ENCODE measurements at places on chromosomes 7 and 10.
A peak's percentile ranks its signal among the peaks of the same experiment; 100 is the strongest.

DNA sequence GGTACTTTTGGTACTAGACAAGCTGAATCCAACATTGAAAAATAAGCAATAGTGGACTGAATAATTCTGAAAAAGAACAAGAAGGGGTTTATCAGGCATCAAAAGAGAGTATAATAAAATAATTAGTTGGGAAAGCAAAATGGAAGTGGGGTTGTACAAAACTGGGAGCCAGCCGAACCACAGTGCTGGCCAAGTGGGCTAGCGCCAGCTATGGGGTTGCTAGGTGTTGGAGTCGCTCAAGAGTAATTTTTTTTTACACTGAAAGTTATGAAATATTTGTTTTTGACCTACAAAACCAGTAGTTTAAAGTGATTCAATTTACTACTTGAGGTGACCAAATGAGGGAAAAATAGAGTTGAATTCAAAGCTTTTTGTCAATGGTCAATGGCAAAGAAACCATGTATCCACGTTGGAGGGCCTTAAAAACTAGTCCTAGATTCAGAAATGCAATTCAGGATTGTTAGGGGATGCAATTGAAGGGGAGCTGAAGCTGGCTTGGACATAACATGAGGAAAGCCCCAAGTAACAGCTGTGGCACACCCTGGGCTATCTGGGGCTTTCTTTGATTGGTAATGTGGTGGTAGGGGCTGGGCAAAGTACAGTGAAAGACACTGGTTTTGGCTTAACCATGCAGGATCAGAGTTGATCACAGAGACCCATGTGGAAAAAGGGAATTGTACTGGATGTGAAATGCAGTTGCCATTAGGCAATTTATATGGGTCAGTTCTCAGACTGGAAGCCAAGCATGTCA lies 28.3 kb upstream of the MSMB start:
- no peak for DNase-seq

DNA sequence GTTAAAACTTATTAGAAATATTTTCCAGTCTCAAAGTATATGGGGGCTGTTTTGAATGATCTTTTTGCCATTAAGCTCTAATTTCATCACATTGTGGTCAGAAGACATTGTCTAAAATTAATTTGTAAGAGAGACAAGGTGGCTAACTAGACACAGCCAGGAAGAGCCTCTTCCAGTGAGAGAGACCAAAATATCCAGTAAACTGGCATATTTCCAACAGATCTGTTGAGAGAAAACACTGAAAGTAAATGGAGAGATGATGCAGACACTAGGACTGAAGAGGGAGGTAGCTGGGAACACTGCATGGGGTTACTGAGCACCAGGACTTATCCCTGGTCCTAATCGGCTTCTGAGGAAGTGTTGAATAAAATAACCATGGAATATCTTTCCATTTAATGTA lies 101.5 kb upstream of the TAS2R16 start:
- no peak for DNase-seq

- DNase-seq = no peak
Measured at GRCh38 chr7:27116962-27117886, 13.3 kb downstream of the HOXA4 start.

- no peak for DNase-seq
Measured at GRCh38 chr10:124049484-124049883, 43.9 kb downstream of the CHST15 start.

DNA sequence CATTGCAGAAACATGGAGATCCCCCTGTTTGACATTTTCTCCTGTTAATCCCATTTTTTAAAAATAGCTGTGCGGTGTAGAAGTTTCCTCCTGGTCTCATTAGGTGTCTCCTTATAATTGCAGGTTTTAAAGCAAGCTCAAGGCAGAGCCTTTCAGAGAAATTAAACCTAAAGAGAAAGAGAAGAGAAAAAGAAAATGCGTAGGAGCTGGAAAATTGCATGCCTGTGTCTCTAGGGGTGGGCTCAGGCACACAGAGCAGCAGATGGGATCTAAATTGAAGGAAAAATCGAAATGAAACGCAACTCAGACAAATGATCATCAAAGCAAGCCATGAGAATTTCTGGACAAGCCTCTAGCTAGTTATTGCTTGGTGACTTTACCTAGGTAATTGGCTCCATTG lies 40.1 kb downstream of the GPR26 start:
- no peak for DNase-seq

- no peak for DNase-seq
Measured at GRCh38 chr10:9643782-9644181, 1373.9 kb upstream of the CELF2 start.

DNA sequence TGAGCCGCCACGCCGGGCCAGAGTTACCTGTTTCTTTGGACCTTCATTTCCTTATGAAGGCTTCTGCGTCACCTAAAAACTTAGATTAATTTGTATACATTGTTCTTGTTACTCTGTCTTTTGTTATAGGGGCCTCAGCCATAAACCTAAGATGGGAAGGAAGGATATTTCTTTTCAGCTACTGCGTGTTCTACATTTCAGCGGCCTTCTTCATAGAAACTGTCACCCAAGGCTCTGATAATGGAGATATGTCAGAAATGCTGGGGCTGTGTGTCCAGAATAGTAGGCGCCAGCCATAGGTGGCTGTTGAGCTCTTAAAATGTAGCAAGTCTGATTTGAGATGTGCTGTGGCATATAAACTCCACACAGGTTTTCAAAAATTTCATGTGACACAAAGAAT lies 52.9 kb downstream of the HK1 start:
- no peak for DNase-seq

- no peak for DNase-seq
Measured at GRCh38 chr10:3090914-3091787, 23.8 kb downstream of the PFKP start.

GRCh38 chr7:105678811-105679495 lies 97.7 kb upstream of the EFCAB10 start:
- DNase-seq = peak; percentile 25

- no peak for DNase-seq
Measured at GRCh38 chr10:47383261-47384147, 589 bp downstream of the ZNF488 start.

GRCh38 chr7:107014387-107015023 lies 30.0 kb upstream of the PRKAR2B start:
- DNase-seq = no peak

DNA sequence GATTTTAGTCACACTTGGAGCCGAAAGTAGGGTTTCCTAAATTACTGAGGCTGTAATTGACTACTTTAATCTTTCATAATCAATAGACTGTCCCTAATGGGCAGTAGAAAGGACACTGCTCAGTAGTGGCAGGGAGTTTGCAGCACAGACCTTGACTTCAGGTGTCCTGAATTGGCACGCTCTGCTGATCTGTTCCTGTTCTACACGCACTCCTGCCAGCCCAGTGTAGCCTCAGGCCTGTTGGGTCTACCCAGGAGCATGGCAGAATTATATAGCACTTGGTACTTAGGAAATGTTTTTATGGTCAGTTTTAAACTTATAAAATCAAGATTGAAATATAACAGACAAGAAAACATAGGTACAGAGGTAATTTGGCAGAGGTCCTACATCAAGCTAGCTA lies 9.0 kb downstream of the EIF4H start:
- no peak for DNase-seq

DNA sequence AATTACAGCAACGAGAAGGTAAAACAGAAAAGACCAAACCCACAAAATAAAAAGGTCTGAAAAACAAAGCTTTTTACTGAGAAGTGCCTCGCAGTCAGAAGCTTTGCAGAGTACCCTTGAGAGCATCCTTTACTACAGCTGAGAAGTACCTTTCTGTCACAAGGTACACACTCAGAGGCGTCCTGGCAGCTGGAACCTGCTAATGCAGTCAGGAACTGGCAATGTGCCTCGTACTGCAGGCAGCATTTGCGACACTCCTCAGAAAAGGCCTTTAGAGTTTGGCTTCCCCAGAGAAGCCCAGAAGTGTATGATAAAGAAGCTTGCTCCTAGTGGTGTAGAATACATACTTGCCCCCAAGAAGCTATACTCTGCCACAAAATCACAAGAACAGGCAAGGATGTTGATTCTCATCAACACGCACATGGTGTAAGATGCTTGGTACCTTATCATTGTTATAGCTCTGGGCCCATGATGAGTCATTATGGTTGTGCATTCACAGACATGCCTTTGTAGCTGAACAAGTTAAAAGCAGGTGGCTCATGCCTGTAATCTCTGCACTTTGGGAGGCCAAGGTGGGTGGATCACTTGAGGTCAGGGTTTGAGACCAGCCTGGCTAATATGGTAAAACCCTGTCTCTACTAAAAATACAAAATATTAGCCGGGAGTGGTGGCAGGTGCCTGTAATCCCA lies 2.0 kb upstream of the GTPBP4 start:
- no peak for DNase-seq

GRCh38 chr10:31926765-31927564 lies 1.7 kb downstream of the ARHGAP12 start:
- peak; percentile 15 for DNase-seq

DNA sequence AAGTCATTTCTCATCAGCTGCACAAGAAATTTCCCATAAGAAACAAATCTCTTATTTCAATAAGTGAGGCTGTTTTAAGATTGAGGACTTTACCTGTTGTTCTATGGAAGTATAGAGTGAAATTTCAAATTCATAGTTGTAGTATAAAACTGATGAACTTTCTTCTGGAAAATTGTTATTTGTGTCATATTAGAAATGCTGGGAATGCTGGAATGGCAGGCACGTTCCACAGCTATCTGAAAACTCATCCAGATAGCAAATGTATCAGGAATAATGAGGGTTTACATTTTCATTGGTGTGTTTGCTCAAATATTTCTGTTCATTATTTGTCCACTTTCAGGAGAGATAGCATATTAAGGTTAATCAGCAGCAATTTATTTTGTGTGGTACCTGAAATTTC lies 40.8 kb downstream of the CPED1 start:
- DNase-seq = no peak
